ENCODE measurements at places on chromosomes 1 and 21.

GRCh38 chr1:118739501-118739900, 248.6 kb downstream of the TBX15 start:
- DNase-seq, result peak; percentile 49

DNA sequence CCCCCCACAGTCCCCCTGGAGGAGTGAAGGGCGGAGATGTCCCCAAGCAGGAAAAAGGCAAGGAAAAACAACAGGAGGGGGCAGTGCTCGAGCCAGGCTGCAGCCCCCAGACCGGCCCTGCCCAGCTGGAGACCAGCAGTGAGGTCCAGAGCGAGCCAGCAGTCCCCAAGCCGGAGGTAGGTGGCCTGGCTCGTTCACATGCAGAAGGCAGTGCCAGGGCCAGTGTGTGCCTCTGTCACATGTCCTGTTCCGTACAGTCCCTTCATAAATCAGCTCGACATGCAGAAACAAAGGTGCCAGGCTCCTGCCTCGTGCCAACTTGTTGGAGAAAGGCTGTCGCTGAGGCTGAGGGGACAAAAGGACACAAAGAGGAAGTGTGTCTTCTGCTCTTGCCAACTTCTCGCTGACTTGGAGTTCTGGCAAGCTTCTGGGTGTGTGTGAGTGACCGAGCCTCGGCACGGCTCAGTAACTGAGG, 24.1 kb upstream of the MPZL1 start:
- no peak for DNase-seq

DNA sequence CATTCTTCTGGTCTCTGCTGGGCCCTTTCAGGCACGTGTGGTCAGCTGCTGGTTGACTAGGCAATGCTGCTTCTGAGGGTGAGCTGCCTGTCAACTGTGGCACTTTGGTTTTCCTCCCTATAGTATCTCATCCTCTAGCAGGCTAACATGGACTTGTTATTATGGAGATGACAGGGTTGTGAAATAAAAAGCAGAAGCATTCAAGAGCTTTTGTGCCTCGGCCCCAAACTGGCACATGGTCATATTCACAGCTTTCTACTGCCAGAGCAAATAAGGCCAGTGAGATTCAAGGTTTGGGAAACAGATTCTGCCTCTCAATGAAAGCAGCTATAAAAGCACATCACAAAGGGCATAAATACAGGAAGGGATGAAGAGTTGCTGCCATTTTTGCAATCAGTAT, 1.6 kb upstream of the ZNF124 start:
- no peak for DNase-seq

- DNase-seq, result no peak
These were observed 18.1 kb upstream of the KIF1B start for GRCh38 chr1:10192263-10192662.

- DNase-seq, result peak; percentile 9
These were observed 2.6 kb upstream of the C1orf174 start for GRCh38 chr1:3902571-3903091.

- DNase-seq, result no peak
These were observed 335.5 kb downstream of the BARHL2 start for GRCh38 chr1:90381598-90381997.

- peak; percentile 81 for DNase-seq
These were observed 19.1 kb upstream of the NCF2 start for GRCh38 chr1:183609313-183609712.

DNA sequence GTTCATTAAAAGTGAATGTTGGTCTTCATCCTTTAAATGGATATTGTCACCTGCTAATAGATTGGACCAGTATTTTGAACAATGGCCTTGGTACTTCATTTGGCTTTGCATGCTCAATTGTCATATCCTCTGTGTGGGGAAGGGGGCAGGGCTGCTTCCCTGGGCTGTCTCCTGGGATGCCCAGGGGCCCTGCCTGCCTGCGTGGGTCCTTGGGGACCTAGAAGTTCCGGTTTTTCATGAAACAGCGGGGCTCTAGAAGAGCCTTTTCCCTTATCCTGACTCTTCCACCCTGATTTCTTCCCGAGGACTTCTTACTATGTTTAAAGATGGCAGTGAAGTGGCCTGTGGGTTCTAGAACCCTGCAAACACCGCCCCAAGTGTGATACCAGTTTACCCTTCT, 97.5 kb downstream of the DISC1 start:
- DNase-seq, result no peak

GRCh38 chr1:47021070-47021469, 2.4 kb upstream of the CYP4X1 start:
- no peak for DNase-seq

GRCh38 chr1:27577504-27578188, 26.3 kb downstream of the AHDC1 start:
- DNase-seq, result no peak

- peak; percentile 94 for DNase-seq
These were observed 26.1 kb downstream of the ETS2 start for GRCh38 chr21:38831526-38832467.

- DNase-seq, result no peak
These were observed 311.6 kb downstream of the NPHP4 start for GRCh38 chr1:5680600-5680999.

DNA sequence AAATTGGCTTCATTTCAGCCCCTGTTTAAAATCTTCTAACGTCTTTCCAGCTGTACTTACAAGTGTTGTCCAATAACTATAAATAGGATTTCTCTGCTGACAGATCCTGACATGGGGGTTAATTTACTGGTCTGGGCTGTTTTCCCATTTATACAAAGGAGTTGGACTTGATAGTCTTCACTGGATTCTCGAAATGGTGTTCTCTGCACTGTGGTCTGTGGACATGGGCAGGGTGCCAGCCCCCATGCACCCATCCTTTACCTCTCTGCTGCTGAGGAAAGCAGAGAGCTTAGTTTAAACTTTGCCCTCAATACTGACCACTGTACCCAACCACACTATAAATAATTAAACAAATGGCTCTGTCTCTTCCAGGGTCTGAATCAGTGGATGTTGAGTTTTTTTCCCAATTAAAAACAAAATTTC, 5.2 kb downstream of the DIO1 start:
- peak; percentile 79 for DNase-seq

DNA sequence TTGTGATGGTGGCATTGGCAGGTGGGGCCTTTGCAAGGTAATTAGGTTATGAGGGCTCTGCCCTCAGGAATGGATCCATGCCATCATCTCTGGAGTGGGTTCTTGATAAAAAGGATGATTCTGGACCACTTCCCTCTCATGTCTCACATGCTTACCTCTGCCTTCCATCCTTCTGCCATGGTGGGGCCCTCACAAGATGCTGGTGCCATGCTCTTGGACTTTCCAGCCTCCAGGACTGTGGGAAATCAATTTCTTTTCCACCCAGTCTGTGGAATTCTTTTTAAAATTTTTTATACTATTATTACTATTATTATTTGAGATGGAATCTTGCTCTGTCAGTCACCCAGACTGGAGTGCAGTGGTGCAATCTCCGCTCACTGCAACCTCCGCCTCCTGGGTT, 57.3 kb downstream of the ACBD3 start:
- DNase-seq, result no peak

- DNase-seq, result peak; percentile 15
These were observed 385.0 kb upstream of the NFIA start for GRCh38 chr1:60697204-60697994.

- peak; percentile 40 for DNase-seq
These were observed 712 bp upstream of the LAMB3 start for GRCh38 chr1:209652873-209653401.

GRCh38 chr1:218728898-218729565, 383.9 kb downstream of the TGFB2 start:
- DNase-seq, result no peak

- DNase-seq, result no peak
These were observed 49.0 kb downstream of the TOR1AIP2 start for GRCh38 chr1:179828554-179829110.

- DNase-seq, result peak; percentile 14
These were observed 64.7 kb downstream of the PRDM16 start for GRCh38 chr1:3133686-3134085.

GRCh38 chr1:48916130-48917069, 139.7 kb upstream of the BEND5 start:
- peak; percentile 87 for DNase-seq

DNA sequence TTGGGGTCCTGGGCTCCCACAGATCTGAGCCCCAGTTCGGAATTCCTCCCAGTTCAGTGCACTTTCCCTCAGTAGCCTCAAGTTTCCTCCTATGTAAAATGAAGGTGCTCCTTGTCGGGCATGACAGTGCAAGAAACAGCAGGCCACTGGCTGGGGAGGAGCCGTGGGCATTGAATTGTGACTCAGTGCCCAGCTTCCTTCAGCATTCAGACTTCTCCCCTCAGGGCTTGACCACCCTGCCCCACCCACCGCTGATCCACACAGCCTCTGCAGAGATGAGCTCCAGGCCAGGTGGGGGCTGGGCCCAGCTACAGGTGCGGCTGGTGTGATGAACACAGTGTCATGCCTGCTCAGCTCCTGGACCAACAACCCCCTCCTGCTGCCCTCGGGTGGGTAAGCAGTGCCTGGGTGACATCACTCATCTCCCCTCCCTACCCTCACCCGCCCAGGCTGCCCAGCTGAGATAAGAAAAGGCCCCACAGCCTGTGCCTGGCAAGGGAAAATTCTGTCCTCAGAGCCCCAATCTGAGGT, 4.9 kb downstream of the MOB3C start:
- no peak for DNase-seq

GRCh38 chr21:43928222-43929125, 63.5 kb downstream of the AGPAT3 start:
- no peak for DNase-seq
